D721Med (cell line): ENCODE measurements at places on chromosomes 1 and 21.

- DNase-seq: no peak
Observed at GRCh38 chr1:157288996-157289395, 150.8 kb upstream of the ETV3 start.

- no peak for DNase-seq
Observed at GRCh38 chr1:176601348-176601747, 138.4 kb downstream of the PAPPA2 start.

- no peak for DNase-seq
Observed at GRCh38 chr1:111499026-111499785, 4.2 kb downstream of the ADORA3 start.

- DNase-seq: no peak
Observed at GRCh38 chr1:37606481-37607263, 10.9 kb upstream of the GNL2 start.

DNA sequence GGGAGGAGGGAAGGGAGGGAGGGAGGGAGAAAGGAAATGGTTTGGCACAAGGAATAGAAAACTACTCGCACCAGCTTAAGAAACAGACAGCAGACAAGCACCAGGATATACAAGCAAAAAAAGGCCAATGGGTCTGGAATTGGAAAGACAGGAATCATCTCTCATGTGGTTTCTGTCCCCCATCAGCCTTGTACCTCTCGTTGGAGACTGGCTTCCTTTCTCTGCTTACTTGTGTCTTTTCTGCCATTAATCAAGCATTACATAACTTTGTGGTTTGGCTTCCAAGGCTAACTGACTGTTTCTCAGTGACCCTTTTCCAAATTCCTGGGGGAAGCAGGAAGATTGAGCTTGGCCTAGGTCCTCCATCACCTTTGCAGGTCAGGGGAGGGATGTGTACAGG is 11.8 kb upstream of the RALGPS2 start:
- no peak for DNase-seq

DNA sequence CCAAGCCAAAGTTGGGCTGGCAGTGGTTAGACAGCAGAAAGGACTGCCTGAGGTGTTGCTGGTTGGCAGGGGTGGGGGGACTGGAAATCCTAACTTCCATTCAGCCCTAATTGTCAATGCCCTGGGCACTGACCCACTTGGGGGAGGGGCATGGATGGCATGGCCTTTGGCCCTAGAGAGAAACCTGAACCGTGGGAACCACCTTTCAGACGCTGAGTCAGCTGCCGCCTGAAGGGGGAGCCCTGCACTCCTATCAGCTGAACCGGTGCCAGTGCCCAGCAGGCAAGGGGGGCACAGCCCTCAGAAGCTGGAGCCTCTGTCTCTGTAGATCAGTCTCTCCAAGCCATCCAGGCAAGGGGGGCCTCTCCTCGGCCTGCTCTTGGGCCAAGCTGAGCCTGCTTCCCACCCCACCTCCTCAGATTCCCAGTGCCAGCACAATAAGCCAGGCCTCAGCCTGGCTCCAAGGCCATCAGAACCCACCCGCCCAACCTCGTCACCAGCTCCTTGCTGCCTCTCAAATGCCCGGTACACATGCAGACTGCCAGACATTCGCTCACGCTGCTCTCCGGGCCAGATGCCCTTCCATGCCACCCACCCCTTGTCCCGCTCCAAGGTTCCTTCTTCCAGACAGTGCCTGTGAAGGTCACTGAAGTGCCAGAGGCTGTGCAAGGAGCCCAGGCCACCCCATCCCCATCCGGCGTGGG is 11.6 kb downstream of the TINAGL1 start:
- DNase-seq: peak; percentile 59

DNA sequence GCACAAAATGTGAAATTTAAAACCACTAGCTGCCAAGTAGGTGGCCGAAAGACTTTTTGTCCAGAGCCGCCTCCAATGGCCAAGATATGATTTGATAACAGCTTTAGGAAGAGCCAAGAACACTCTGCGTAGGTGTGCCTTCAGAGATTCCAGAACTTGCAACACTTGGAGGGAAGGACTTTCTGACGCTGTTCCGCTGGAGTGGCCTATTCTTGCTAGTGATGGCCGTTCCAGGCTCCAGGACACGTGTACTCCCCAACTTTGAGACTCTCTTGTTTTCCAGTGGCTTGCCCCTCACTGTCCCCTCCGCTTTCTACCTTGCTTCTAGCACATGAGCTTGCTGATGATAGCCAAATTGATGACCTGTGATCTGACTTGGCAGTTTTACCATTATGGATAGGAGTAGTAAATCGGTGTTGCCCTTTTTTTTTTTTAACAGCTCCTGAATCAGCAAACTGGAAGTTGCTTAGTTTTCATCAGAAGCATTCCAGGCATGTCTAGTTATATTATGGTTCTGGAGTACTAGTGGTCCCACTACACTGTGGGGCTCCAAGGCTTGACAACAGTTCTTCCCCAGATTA is 1.0 kb downstream of the PRDX6 start:
- no peak for DNase-seq

DNA sequence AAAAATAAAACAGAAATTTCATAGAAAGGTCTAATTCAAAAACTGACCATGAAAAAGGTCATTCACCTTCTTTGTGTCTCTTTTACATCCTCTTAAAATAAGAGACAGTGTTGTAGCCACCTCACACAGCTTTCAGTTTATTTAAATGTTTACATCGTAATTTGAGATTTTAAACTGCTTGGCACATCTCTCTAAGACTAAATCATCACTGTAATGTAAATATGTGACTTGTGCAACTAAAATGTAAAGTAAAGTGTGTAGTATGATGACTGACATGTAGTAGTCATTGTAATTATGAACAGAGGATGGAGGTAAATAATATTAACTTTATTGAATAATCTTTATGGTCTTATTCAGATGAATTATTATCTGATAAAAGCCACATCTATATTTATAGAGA is 283.9 kb downstream of the KCNT2 start:
- no peak for DNase-seq

DNA sequence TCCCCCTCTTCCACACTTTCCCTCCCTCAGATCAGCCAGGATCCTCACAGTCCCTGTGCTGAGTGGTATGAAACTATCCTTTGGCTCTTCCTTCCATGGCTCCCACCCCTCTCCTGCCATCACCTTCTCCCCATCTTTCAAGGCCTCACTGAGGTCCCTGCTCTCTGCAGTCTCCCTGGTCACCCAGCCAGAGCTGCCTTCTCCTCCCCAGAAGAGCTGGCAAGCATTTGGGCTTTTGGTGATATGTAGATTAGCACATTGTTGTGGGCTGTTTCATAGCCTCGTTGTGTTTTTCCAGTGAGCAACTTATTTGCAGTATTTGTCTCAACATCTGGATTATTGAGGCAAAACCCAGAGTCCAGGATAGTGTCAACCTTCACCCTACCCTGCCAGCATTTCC is 2.2 kb downstream of the CSF1 start:
- no peak for DNase-seq

GRCh38 chr1:15538771-15539170 is 12.1 kb downstream of the DNAJC16 start:
- no peak for DNase-seq

DNA sequence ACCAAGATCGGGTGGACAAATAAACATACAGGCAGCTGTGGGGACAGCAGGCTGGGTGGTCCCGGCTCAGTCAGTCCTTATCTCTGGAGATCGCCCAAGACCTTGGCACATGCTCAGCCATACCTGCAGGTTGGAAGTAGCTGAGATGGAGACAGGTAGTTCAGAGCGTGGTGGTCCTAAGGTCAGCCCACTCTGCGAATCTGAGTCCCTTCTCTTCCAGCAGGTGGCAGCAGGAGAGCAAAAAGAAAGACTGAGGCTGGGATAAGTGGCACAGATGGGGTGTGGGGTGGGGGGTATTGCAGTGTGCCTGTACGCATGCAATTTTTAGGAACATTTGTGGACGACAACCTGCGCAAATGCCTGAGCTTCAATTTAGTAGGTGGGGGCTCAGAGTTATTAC is 104.9 kb downstream of the TENT5C start:
- DNase-seq: no peak

GRCh38 chr1:94942171-94943128 is 15.5 kb upstream of the CNN3 start:
- DNase-seq: no peak

GRCh38 chr21:14787312-14787711 is 241.2 kb upstream of the SAMSN1 start:
- no peak for DNase-seq

GRCh38 chr1:36776948-36777831 is 257.1 kb downstream of the GRIK3 start:
- no peak for DNase-seq

DNA sequence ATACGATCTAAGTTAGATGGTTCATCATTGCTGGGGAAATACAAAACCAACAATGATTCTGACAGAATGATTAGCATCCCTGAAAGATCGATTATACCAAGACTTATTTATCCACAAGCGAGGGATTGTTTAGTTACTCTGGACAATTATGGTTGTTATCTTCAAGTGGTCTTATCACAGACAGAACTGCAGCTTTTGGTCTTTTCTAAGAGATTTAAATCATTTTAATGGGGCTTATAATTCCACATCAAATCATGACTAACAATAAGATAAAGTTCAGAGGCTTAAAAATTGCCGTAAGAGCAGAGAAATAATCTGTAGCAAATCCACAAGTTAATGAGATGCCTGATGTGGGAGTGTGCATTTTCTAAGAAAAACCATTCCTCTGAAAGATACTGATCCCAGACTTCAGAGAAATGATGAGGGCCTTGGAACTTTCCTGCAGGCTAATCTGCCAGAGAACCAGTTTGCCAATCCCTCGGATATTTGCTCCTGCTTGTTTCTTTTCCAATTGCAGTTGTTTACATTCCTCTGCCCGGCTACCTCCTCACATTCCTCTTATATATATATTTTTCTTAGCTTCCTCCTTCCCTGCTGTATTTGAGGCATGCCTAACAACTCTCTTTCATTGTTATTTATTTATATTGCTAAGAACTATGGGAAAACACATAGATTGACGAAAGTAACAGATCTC is 134.8 kb downstream of the BACH1 start:
- no peak for DNase-seq
